ENCODE measurements at places on chromosomes 2 and 18.
A peak's percentile ranks its signal among the peaks of the same experiment; 100 is the strongest.

- no peak for DNase-seq
These were observed 76.5 kb downstream of the BABAM2 start for GRCh38 chr2:27967076-27967475.

DNA sequence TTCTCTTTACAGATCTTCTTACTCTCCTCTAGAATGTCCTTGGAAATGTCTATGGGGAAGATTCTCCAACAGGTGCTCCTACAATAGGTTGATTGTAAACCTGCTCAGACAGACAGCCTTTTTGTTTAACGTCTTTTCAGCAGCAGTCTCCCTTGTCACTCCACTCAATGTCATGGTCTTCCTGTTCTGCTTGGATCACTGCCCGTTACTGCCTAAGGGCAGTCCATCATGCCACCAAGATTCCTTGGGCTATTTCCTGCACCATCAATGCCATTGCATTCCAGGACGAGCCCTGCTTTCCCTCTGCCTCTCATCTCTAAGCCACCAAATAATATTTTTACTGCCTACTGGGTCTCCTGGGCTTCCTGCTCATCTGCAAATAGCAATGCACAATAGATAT is 97.4 kb upstream of the GALNT5 start:
- DNase-seq = no peak

DNA sequence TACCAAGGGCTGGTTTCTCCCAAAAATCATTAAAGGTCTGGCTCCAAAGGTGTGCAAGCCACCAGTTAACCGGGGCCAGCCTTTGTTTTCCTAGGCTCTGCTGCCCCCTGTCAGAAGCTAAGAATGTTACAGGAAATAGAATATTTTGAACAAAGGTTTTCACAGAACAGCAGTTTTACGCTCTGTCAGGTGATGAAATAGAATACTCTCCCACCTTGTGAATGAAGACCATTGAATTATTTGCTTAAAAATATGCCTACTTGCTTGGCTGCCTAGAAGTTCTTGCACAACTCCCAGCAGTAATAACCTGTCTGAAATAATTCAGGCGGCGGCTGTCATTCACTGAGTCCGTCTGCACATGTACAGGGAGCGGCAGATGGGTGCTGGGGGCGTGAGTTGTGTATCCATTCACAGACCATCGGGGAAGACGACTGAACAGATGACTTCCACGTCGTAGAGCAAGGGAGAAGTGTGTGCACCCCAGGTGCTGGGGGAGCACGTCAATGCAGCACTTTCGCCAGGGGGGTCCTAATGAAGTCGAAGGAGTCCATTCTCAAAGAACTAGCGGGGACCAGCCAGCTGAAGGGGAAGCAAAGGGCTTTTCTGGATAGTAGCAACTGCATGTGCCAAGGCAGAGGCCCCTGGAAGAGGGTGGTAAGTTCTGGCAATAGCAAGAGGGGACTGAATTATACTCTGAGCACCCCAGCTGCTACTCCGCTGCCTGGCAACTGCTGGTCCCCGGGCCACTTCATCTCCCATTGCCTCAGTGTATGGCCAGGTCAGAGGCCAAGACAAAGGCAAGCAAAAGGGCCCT is 56.1 kb downstream of the SF3B1 start:
- DNase-seq = peak; percentile 40

- DNase-seq = no peak
These were observed 138.5 kb upstream of the SMAD2 start for GRCh38 chr18:48068916-48069445.

GRCh38 chr2:216257089-216257488 is 115.2 kb downstream of the MARCHF4 start:
- no peak for DNase-seq

- DNase-seq = peak; percentile 22
These were observed 358.2 kb upstream of the UBE2E3 start for GRCh38 chr2:180621941-180622918.

DNA sequence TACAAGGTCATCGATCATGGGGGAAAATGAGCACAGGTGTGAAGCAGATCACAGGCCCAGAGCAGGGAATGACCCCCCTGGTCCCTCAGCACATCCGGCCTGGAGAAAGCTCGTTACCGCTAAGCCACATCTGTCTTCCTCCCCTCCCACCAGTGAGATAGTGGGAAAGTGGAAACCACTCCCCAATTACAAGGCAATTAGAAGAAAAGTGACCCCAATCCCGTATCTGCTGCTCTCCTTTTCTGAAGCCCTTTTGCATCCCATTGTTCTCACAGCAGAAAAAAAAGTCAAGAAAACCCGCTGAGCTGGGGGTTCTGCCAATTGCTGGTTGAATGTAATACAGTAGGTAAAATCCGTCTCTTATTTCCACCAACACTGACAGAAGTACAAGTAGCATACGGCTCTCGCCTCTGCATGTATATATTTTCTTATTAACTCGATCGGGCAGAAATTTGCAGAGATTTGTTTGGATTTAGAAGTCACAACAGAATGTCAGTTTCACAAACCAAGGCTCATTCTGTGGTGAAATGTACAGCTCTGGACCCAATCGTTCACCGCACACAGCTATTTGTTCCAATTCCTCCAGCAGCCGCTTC is 287.0 kb downstream of the TCF4 start:
- DNase-seq = no peak

DNA sequence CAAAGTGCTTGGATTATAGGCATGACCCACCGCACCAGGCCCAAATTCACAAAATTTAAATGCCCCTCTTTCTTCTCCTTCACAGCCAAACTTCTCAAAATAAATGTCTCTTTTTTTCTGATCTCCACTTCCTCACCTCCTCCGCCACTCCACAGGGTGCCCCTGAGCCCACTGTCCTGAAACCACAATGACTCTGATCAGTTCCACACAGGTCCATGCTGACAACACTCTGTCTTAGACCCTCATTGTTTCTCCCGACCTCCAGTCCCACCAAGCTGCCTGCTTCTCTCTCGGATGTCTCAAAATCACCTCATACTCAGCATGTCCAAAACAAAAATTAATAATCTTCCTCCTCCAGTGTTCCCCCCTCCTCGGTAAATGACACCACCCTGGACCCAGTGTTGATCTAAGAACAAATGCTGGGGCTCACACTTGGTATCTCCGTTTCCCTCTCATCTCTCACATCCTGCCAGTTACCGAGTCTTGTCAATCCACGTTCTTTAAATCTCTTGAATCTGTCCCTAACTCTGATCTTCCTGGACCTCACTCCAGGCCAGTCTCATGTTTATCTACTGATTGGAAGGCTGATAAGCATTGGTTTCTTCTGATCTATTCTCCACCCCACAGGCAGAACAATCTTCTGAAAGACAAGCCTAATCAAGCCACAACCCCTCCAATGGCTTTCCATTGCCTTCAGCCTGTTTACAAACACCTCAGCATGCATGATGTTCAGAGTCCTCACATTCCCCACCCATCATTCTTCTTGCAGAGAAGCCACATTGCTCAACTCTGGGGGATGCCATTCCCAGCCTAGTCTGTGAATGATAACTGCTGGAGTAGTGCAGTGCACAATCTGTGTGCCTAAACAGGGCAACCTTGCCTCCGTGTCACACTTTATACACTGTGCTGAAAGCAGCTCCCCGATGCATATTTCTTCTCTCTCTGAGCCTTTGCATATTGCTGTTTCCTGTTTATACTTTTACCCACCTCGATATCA is 12.4 kb upstream of the ANKRD44 start:
- DNase-seq = no peak

- no peak for DNase-seq
These were observed 267.4 kb downstream of the DYSF start for GRCh38 chr2:71720596-71721361.

- no peak for DNase-seq
These were observed 156.8 kb downstream of the THADA start for GRCh38 chr2:43438858-43439655.

- peak; percentile 39 for DNase-seq
These were observed 5.1 kb upstream of the CALCRL start for GRCh38 chr2:187453078-187453641.

Data from NCI-H2081 treated with DMSO at 0.1 percent for 48 hours (cell line).